Bronchus fibroblast of lung (primary cell): ENCODE measurements at places on chromosomes 7 and 10. TPM values are rescaled to one million over a fixed set of nuclear protein-coding genes. Genes with fewer than 3 reads are reported as not detected.

The SPDYE2B gene
- not detected in 2 replicates for total RNA-seq

The GJD4 gene
- total RNA-seq, result not detected in 2 replicates

The CPVL gene
- total RNA-seq, result not detected in 2 replicates

The OR2A7 gene
- total RNA-seq, result 0.15 and 0.84 TPM in 2 replicates

The TRIM56 gene
- 6.6 and 7.1 TPM in 2 replicates for total RNA-seq

The CYP2C9 gene
- not detected in 2 replicates for total RNA-seq

The AGBL3 gene
- 0.15 and 0.17 TPM in 2 replicates for total RNA-seq

The GJC3 gene
- not detected in 2 replicates for total RNA-seq

The DNAJC30 gene
- 5.2 and 6.2 TPM in 2 replicates for total RNA-seq

The HOGA1 gene
- total RNA-seq, result 0.67 and 1.0 TPM in 2 replicates

The LEP gene
- total RNA-seq, result not detected in 2 replicates

The PAPOLB gene
- not detected in 2 replicates for total RNA-seq

The LMTK2 gene
- total RNA-seq, result 5.6 and 6.4 TPM in 2 replicates

The FXYD4 gene
- total RNA-seq, result not detected in 2 replicates

The AGAP3 gene
- total RNA-seq, result 29.9 and 33.4 TPM in 2 replicates

The TMEM178B gene
- under 0.01 TPM in 1 of 2 replicates, not detected in the other for total RNA-seq

The FAM171A1 gene
- total RNA-seq, result 22.0 and 23.5 TPM in 2 replicates

The OR2A1 gene
- under 0.01 TPM in 2 replicates for total RNA-seq
